ENCODE measurements at places on chromosomes 7 and 10.

- no peak for DNase-seq
Measured at GRCh38 chr10:123149162-123149567, 1.2 kb downstream of the HMX2 start.

DNA sequence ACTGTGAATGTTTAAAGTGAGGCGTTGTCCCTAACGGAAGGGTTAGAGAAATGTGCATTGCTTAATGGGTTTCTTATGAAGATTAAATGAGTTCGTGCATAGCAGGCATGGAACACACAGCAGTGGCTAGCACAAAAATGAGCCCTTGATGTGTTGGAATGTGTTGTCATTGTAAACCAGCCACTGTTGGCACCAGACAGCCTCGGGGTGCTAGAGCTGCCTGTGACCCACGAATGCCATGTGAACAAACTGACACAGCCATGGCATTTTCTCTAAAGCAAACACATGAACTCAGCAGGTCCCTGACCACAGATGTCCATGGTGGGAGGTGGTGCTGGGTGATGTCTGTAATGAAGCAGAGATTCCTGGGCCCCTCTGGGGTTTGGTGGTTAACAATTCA lies 111.1 kb upstream of the DPP6 start:
- no peak for DNase-seq

DNA sequence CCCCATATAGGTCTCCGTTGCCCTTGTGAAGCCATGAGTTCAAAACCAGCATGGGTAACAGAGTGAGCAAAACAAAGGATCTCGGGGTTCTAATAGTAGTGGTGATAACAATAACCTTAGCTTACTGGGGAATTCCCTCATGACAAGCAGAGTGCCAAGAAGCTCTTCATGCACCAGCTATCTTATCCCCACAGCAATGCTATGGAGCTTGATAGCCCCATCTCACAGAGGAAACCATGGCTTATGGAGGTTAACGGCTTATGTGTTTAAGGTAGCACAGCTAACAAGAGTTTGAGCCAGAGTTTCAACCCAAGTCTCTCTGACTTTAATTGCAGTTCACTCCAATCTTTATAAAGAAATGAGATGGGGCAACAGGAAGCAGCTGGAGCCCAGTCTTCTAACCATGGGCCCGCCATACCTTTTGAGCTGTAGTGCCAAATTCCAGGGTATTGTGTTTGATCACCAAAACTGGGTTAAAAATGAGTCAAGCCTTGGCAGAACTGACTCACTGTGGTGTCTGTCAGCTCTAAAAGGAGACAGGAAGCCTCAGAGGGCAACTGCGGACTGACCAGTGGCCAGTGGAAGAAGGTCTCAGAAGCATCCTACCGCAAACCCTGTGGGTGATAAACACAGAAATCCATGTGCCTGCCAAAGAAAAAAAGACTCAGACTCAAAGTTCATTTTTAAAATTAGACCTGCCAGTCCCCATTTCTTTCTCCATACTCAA lies 16.5 kb upstream of the PLAU start:
- peak; percentile 82 for DNase-seq

DNA sequence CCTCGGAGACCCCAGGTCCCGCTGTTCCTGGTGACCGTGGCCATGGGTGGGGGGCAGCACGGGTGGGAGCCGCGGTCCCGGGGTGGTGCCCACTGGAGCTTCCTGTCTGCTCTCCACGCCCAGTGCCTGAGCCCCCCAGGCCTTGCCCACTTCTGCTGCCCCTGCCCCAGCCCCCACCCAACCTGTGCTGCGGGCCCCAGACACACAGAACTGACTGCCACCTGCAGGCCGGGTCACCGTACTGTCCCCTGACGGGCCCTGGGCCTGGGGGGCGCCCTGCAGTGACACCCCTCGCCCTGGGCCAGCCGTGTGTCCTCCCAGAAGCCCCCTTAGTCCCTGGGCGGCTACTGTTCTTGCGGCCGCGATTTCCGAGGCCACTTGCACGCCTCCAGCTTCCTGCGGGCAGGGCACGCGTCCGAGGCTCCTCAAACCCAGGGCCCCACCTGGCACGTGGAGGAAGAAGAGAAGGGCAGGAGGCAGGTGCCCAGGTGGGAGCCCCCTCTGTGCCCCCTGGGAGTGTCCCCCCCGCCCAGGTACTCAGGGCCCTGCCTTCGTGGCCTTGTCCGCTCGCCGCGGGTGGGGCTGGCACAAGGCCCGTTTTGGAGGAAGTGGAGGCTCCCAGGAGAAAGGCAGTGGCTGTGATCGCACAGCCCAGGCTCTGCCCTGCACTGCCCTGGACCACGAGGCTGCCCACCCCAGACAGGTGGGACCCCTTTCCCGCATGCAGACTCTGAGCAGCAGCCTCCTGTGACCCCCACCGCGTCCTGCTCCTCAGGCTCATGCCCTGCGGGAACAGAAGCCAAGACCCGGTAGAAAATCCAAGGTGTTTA lies 10.4 kb downstream of the TMEM184A start:
- DNase-seq: no peak

- DNase-seq: no peak
Measured at GRCh38 chr7:44080686-44081265, 1.6 kb downstream of the POLM start.

GRCh38 chr7:47500103-47500563 lies 81.8 kb downstream of the TNS3 start:
- DNase-seq: no peak

DNA sequence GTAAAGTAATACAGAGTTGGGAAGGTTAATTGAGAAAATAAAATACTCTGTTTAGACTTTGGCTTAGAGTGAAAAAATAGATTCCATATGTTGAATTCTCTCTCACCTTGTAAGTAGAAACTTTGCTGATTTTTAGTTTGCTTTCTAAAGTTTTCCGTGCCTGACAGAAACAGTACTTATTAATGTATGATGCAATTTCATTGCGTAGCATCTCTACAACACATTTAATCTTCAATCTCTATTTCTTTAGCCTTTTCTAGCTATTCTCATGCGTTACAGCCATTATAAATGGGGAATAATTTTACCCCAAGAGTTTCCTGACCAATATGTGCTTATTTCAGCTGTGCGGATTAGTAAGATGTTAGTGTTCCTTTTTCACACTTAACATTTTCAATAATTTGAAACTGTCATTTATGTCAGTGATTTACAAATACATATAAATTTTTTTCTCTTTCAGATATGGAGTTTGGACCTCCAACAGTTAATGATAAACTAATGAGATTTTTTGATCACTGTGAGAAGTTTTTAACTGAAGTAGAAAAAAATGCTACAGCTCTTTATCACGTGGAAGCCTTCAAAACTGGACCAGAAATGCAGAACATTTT lies 3.3 kb downstream of the MINPP1 start:
- DNase-seq: no peak

DNA sequence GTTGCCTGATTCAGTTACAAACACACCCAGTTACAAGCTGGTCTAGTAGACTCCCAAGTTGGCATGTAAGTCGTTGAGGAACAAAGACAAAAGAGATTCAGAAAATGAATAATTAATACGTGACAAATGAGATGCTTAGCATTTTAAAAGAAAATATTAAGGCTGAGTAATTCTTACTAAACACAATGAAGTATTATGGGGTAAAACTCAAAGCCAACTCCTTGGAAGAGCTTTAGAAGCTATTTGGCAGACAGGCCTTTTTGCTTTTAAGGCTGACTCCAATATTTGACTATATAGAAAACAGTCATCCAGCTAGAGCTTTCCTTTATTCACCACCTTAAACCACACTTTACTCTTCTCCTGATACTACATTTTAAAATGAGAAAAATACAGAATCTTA lies 5.4 kb downstream of the TRDMT1 start:
- no peak for DNase-seq

GRCh38 chr7:22445140-22445743 lies 54.7 kb downstream of the STEAP1B start:
- DNase-seq: peak; percentile 8

DNA sequence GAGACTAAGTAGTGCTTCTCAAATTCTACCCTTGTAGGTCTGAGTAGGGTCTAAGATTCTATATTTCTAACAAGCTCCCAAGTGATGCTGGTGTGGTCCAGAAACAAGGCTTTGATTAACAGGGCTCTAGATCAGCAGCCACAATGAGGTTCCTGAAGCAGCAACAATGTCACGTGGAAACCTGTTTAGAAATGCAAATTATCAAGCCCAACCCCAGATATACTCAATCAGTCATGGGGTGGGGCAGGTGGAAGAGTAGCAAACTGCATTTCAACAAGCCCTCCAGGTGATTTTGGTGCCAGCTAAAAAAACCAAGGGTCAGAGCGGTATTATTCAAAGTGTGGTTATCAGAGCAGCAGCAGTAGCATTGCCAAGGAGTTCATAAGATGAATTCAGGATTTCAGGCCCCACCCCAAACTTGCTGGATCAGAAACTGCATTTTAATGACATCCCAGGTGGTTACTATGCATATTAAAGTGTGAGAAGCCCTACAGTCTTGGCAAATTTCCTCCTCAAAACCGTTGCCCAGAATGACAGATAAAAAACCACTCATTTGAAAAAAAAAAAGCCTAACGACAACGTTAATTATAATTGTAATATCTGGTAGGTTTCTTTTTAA lies 199.2 kb downstream of the AHR start:
- DNase-seq: no peak

DNA sequence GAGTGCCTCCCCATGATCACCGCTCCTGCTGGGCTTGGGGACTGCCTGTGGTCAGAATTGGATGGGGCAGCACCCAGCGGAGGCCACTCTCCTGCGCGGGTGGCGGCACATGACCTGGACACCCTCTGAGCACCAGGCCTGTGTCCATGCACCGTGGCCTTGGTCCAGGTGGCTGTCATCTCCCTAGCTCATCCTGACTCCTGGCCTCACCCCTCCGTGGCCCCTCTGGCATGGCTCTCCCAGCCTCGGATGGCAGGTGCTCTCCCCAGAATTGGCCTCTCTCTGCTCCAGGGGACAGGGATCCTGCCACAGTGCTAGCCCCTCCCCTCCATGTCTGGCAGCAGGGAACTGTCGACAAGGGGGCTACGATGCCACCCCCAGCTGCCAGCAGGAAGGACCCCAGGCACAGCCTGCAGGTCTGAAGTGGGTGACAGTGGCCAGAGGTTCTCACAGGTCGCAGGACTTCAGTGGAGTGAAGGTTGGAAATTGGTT lies 37.2 kb upstream of the BTBD16 start:
- DNase-seq: no peak

- DNase-seq: no peak
Measured at GRCh38 chr7:26212921-26213718, 11.6 kb downstream of the CBX3 start.

DNA sequence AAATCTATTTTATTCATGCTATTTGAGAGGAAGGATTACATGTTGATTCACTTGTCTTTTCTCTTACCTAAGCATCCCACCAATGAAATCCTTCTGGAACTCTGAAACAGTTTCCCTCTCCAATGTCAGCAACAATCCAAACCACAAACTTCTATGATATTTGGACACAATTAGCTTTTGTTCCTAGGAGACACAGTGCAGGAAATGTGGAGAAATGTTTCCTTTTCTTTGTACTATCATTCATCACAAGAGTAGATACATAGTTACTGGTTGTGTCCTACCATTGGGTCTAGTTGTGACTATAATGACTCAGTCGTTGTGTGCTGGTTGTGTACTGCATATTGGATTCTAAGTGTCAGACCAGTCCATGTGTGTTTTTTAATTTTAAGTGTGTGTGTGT lies 156.8 kb upstream of the MAGI2 start:
- DNase-seq: peak; percentile 71

- DNase-seq: no peak
Measured at GRCh38 chr7:32559480-32559879, 64.2 kb downstream of the AVL9 start.

- peak; percentile 20 for DNase-seq
Measured at GRCh38 chr7:157432957-157433576, 96.3 kb downstream of the DNAJB6 start.

- peak; percentile 87 for DNase-seq
Measured at GRCh38 chr7:94395141-94396036, 694 bp downstream of the COL1A2 start.

GRCh38 chr10:77146712-77147336 lies 490.8 kb downstream of the KCNMA1 start:
- no peak for DNase-seq

GRCh38 chr7:71735961-71736556 lies 604.1 kb downstream of the GALNT17 start:
- DNase-seq: peak; percentile 52

- peak; percentile 66 for DNase-seq
Measured at GRCh38 chr10:69222157-69223027, 2.3 kb downstream of the HKDC1 start.

DNA sequence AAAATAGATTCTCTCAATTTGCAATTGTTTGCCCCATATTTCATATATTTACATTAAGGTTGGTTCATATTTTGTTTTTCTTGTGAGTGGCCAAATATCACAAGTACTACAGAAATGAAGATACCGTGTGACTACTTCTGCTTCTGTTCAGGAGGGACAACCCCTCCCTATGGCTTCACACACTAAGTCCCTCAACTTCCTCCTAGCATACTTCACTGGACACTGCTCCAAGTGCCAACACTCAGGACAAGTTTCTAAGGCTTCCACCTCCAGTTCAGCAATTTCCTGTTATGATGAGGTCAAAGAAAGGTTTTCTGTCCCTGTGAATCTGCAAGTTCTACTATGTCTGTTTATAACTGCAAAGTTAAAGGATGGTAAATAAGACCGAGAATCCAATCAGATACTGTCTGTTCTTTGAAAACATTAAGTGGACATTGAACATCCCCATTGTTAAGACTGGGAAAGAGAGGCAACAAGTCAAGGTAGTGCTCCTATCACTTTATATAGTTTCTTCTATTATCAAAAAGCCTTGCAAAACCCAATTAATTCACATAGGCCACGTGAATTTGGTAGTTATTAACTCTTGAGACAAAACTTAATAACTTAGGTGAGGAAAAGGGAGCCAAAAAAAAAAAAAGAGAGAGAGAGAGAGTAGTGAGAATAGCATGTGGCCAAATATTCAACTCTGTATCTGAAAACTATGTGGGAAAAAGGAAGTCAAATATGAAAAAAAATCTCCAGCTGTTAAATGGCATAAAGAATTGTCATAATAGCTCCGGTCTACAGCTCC lies 81.3 kb upstream of the DKK1 start:
- no peak for DNase-seq

Measured in AG10803 (cell line).